ENCODE measurements at places on chromosomes 1 and 21.

DNA sequence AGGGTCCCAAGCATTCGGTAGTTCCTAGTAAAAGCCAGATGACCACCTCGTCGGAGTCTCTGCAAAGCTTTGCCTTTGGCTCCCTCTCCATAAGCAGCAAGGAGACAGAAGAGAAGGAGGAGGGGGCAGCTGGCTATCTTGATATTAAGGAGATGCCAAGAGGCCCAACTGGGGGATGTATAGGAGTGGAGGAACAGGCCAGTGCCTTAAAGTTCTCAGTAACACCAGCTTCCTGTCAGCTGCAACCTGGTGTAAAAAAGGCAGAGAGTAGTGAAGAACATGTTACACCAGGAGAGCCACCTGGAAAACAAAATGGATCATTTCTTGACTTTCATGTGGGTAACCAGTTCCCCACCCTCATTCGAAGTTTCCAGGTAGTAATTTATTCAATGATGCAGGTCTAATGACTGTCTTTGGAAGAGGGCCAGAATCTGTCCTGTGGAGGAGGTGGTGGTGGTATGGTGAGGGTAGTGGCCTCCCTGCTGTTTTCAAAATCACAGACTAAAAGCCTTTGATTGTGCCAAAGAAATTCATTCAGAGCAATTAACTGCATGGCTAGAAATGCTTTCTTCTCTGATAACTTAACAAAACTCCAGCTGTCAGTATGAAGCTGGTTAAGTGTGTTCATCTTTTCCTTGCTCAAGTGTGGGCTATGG, 27.3 kb downstream of the TMEM200B start:
- no peak for DNase-seq

DNA sequence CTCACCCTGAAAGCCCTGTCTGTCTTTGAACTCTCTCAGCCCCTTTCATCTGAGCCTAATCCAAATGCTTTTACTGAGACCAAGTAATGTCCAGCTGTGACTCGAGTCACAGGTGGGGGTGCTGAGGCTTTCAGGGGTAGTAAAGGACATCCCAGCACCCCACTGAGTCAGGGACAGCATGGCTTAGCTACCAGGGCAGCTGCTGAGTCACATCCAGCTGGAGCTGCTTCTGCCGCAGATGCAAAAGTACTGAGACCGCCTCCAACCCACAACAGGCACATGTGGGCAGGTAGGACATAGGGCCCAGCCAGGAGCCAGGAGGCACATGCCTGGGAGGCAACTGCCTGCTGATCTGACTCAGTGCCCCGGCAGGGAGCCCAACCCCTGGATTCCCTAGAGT, 6.7 kb upstream of the VSIG8 start:
- no peak for DNase-seq

DNA sequence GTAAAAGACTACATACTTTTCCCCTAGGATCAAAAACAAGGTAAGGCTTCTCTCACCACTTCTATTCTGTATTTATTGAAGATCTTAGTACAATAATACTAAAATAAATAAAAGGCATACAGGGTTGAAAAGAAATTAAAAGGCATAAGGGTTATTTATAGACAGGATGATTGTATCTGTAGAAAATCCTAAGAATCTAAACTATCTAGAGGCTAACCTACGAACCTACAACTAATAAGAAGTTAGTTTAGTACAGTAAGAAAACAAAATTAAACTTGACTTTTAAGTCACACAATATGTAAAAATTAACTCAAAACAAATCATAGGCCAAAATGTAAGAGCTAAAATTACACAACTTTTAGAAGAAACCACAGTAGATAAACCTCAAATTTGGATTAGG, 50.4 kb upstream of the ADAM30 start:
- no peak for DNase-seq

GRCh38 chr1:235632506-235633401, 16.8 kb downstream of the GNG4 start:
- DNase-seq = no peak

- no peak for DNase-seq
Observed at GRCh38 chr1:11486231-11487009, 7.5 kb downstream of the DISP3 start.

GRCh38 chr1:194774535-194774934, 1588.1 kb upstream of the B3GALT2 start:
- DNase-seq = no peak

DNA sequence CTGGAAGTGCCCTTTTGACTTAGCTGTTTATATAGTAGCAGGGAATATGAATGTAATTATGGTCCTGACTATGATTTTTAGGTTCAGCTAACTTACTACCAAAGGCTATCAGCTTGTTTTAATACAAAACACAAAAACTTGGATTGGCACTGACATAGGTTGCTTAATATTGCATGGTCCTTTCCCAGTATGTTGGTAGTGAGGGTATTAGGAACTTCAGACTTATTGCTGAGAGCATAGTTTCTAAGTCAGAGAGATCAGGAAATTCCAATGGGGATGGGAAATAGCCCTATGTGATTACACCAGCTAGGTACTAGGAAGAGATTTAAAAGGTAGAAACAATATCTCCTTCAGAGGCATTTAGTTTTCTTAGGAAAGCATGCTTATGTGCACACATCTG, 7.7 kb downstream of the ARID1A start:
- DNase-seq = no peak

DNA sequence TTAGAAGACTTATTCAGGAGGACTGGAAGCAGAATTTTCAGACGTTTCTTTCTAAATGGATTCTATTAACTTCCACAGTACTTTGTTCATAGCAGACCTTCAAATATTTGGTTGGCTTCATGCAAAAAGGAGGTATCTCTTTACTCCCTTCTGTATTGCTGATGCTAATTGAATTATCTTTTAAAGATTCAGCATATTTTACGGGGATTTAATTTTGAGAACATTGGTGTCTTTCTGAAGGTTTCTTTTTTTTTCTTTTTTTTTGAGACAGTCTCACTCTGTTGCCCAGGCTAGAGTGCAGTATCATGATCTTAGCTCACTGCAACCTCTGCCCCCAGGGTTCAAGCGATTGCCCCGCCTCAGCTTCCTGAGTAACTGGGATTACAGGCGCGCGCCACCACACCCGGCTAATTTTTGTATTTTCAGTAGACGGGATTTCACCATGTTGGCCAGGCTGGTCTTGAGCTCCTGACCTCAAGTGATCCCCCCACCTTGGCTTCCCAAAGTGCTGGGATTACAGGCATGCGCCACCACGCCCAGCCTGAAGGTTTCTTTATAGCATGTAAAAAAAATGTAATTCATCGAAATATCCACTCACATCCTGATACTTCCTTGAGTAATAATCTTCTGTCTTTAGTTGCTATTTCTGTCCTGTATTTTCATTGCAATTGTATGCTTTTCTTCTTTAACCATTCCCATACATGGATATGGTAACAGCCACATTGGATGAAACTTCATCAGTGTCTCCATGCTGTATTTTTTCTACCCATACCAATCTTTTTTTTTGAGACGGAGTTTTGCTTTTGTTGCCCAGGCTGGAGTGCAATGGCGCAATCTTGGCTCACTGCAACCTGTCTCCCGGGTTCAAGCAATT, 14.5 kb downstream of the CNST start:
- DNase-seq = no peak

DNA sequence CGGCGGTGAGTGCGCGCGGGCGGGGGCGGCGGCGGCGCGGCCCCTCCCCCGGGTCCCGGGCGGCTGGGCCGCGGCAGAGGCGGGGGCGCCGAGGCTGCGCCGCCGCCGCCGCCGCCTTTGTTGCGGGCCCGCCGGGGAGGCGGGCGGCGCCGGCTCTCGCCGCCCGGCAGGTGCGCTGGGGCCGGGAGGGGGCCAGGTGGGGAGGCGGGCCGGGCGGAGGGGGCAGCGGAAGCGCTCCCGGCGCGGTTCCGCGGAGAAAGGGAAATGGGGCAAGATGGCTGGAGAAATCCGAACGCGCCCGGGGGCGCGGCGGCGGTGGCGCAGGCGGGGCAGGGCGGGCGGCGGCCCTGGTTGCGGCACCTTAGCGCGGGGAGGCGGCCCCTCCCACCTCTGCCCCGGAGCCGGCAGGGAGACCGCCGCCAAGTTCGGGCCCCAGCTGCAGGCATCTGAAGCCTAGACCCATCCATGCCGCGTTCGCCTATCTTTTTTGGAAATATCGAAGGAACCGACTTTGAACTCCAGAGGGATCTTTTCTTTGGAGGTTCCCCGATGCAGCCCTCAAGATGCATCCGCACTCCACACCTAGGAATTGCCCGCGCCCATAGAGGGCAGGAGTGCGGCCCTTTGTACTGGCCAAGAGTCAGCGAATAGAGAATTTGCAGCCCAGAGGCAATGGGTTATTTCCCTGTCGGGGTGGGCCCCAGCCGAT, 479 bp downstream of the POGK start:
- DNase-seq = peak; percentile 56

DNA sequence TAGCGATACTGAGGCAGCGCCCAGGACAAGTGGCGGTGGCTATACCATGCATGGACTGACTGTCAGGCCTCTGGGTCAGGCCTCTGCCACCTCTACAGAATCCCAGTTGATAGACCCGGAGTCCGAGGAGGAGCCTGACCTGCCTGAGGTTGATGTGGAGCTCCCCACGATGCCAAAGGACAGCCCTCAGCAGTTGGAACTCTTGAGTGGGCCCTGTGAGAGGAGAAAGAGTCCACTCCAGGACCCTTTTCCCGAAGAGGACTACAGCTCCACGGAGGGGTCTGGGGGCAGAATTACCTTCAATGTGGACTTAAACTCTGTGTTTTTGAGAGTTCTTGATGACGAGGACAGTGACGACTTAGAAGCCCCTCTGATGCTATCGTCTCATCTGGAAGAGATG, 3.2 kb upstream of the IL10RB start:
- no peak for DNase-seq

DNA sequence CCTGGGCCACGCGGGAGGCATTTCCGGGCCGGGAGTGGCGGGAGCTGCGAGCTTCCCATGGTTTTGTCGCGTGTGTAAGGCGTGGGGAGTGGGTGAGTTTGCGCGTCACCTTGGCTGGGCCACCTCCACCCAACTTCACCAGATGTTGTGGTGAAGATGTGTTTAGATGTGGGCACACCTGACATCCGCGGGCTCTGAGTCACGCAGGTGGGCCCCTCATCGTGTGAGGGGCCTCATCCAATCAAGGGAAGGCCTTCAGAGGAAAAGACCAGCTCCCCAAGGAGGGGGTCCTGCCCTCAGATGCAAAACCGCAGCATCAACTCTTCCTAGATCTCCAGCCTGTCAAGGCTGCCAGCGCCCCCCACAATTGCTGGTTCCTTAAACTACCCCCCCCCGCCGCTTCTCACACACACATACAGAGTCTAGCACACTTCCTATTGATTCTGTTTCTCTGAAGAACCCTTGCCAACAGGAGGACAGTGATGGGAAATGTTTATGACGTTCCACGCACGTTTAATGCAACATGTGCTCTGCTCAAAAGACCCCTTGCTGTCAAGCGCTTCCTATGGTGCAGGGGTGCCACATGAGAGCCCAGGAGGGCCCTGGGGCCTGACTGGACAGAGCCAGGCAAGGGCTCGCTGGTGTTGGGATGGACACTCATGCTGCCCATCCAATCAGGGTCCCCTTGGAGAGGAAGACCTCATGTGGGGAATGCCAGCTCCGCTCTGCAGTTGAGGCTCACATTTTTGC, 11.9 kb downstream of the ACTRT2 start:
- DNase-seq = peak; percentile 7

GRCh38 chr1:174892016-174892415, 107.7 kb upstream of the CACYBP start:
- DNase-seq = no peak

- no peak for DNase-seq
Observed at GRCh38 chr1:39380036-39380435, 111.4 kb upstream of the BMP8A start.
